ENCODE measurements at places on chromosomes 6 and 20. TPM values are rescaled to one million over a fixed set of nuclear protein-coding genes. Genes with fewer than 3 reads are reported as not detected.

EBF4 gene
- 13.0 TPM for total RNA-seq

PRR18 gene
- total RNA-seq = not detected

LRFN2 gene
- total RNA-seq = 0.33 TPM

C20orf202 gene
- total RNA-seq = not detected

RNASET2 gene
- 66.3 TPM for total RNA-seq

RAB23 gene
- 2.1 TPM for total RNA-seq

CRISP2 gene
- not detected for total RNA-seq

GRCh38 chr20:58544891-58545290, 29.7 kb upstream of the APCDD1L start:
- no peak for DNase-seq

- DNase-seq = no peak
Observed at GRCh38 chr20:24965065-24965919, 16.2 kb downstream of the CST7 start.

DNA sequence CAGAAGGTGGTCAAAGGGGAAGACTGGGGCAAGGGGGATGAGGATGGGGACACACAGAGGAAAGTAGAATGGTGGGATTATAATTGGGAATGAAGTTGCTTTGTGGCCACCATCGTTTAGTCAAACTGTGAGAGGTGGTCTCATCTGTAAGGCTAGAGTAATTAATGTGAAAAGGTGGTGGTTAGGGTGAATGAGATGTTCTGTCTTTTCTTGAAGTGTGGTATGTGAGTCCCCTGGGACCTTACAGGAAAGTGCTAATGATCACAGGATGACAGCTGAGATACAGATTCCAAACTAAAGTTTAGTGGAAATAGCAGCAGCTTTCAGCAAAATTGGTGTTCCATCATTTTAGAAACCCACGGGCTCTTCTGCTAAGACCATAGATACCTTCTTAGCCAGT, 10.7 kb downstream of the ZFAND3 start:
- DNase-seq = no peak

DNA sequence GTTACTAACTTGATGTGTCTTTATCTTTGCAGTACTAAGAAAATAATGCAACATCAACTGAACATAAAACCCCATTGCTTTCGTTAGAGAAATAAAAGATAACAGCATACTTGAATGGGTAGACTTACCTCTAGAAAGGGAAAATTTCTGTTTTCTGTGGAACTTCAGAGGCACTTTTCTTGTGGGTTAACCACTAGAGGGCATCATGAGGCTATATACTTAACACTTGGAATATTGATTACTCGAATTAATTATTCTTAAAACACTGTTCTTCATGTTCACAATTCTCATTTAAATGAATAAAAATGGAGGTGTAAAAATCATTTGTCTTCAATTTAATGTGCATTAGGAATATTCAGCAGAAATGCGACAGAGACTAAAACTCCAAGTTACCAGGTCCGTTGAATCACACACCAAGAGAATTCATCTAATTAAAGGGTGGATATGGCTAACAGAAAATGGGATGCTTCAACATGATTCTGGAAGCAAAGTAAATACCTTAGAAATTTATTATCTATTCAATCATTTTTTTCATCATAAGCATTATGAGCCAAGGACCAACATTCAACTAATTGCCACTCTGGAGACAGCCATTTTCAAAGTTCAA, 330.8 kb upstream of the PREP start:
- no peak for DNase-seq

DNA sequence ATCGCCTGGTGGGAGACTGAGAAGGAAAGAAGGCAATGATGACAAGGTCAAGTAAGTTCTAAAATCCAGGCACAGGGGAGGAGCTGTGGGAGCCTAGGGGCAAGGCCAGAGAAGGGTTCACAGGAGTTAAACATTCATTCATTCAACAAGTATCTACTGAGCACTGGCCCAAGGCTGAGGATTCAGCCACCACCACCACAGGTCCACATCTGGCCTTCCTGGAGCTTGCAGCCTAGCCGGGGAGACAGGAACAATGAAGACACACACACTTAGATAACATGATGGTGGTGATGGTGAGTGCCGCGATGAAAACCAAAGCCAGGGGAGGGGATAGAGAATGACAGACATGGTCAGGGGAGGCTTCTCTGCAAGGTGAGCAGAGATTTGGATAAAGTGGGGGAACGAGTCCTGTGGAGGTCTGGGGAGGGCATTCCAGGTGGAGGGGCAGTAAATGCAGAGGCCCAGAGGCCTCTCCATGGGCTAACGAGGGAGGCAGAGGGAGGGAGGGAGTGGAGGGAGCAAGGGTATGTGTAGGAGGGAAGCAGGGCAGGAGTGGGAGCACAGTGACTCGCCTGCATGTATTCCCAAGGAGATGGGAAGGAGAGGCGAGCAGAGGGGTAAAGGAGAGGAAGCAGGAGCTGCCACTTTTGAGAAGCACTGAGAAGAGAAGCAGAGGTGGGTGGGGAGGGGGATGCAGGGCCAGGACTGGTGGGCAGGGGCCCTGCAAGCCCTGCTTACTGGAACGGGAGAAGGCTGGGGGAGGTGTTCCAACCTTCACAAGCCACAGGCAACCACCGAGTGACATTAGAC, 10.5 kb upstream of the RSPO4 start:
- DNase-seq = no peak

DNA sequence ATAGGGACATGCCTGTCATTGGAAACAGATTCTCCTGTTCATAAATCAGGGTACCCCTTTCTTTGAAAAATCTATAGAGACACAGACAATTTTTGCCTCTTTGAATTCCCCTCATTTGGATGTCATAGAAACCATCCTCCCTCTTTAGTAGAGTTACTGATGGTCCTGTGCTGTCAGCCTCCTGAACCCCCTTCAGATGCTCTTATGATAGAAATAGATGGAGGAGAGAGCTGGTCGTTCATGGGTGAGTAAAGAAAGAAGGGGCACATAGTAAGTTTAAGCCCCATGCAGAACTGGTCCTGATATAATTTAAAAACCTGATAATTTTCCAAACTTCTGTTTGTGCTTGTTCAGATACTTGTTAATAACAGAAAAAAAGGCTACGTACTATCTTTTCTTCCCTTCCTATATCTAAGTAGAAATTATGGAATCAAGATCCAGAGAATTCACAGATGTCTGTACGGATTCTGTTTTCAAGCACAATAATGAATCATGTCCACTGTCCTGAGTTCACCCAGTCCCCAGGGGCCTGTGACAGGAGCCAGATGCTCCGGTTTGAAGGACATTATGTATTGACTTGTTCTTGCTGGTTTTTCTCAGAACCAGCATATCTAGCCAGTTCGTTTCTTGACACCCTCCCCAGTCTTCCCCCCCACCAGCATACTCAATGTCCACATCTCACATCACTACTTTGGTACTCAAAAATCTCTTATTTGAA, 78.1 kb downstream of the NCOA7 start:
- DNase-seq = peak; percentile 64

DNA sequence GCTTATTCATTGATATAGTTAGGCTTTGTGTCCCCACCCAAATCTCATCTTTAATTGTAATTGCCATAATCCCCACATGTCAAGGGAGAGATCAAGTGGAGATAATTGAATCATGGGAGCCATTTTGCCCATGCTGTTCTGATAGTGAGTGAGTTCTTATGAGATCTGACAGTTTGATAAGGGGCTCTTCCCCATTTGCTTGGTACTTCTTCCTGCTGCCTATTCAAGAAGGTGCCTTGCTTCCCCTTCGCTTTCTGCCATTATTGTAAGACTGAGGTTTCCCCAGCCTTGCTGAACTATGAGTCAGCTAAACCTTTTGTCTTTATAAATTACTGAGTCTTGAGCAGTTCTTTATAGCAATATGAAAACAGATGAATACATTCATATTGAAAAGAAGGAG, 45.6 kb downstream of the CENPW start:
- DNase-seq = no peak

GRCh38 chr6:56620229-56620868, 22.3 kb downstream of the DST start:
- no peak for DNase-seq

- DNase-seq = no peak
Observed at GRCh38 chr20:61112515-61112914, 139.5 kb upstream of the CDH4 start.

GRCh38 chr20:57919049-57919448, 209.2 kb upstream of the PMEPA1 start:
- DNase-seq = no peak

- DNase-seq = no peak
Observed at GRCh38 chr20:14758356-14758755, 420.9 kb upstream of the FLRT3 start.

DNA sequence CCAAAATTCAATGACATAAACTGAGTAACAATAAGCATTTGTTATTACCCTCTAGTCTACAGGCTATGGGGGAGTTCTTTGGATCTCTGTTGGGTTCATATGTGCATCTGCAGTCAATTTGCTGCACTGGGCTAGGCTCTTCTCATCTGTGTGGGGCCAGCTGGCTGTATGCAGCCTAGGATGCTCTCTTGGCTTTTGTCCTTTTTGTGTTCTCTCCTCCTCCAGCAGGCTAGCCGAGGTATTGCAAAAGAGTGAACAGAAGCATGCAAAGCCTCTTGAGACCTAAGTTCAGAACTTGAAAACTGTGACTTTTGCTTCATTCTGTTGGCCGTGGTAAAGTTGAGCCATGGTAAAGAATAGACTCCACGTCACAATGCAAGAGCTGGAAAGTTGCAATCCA, 62.8 kb upstream of the FOXO3 start:
- peak; percentile 29 for DNase-seq

DNA sequence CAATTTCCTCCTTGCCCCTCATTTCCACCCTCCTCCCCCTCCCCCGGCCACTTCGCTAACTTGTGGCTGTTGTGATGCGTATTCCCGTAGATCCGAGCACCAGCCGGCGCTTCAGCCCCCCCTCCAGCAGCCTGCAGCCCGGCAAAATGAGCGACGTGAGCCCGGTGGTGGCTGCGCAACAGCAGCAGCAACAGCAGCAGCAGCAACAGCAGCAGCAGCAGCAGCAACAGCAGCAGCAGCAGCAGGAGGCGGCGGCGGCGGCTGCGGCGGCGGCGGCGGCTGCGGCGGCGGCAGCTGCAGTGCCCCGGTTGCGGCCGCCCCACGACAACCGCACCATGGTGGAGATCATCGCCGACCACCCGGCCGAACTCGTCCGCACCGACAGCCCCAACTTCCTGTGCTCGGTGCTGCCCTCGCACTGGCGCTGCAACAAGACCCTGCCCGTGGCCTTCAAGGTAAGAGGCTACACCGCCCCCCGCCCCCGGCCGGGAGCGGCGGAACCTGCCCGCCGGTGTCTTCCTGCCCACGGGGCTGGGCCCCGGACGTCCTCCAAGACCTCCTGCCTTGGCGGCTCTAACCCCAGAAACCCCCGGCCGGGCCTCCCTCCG, 44.9 kb upstream of the SUPT3H start:
- peak; percentile 31 for DNase-seq

DNA sequence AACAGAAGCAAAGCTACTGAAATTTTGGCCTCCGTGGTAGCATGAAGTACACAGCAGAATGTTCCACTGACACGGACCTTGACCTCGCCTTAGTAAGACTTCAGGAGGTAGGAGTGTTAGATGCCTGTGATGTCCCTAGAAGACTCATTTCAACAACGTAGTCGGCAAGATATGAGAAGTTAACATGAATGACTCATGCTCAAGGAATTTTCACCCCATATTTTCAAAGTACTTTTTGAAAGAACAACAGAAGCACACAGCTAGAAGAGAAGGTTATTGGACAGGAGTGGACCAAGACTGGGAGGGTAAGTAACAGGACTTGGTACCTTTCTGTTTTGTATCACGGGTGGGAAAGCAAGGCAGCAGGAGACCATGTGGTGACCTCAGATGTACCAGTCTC, 78.0 kb downstream of the DZANK1 start:
- no peak for DNase-seq

DNA sequence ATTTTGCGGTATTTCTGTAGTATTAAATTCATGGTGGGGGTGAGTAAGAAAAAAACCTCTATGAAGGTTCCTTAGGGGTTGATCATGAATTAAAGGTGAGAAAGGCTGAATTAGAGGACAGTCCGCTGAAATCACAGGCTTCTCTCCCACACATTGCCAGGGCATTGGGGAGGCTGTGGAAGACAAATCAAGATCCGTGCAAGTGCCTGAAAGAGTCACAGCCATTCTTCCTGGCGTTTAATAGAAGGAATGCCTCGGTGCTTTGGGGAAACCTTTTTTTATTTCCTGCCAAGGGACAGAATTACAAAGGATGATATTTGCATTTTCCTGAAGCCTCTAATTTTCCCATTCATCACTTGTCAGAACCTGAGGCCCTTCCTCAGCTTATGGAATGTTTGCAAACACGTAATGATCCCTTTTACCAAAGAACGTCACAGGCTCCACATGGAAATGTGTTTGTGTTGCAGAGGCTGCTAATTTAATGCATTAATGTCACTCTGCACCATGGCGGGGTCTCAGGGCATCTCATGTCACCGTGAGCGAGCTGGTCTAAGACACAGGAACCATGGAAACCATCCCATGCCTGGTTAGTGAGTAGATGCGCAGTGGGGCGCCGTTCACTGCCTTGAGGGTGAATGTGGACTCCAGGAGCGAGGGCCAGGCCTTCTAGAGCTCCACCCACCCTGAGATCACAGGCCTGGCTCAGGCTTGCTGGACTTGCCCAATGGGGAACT, 185.9 kb upstream of the SULF2 start:
- no peak for DNase-seq

DNA sequence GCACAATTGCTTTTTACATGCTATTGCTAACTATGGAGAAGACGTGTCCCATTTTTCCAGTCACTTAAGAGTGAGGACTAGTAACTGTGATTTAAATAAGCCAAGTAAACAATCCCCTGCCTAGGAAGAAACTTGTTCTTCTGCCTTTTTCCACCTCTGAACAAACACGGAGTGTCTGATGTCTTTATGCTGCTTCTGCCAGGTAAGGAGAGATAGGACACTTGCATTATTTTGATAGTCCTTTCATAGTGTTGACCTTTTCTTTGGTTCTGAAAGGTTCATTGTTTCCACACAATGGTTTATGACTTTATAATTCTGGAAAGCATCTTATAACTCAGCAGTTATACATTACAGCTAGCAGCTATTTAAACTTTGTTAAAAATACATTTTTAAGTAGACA, 8.4 kb downstream of the LRP11 start:
- no peak for DNase-seq

- peak; percentile 13 for DNase-seq
Observed at GRCh38 chr6:19812512-19813119, 24.6 kb upstream of the ID4 start.

- DNase-seq = no peak
Observed at GRCh38 chr6:31736768-31737314, 511 bp upstream of the CLIC1 start.

DNA sequence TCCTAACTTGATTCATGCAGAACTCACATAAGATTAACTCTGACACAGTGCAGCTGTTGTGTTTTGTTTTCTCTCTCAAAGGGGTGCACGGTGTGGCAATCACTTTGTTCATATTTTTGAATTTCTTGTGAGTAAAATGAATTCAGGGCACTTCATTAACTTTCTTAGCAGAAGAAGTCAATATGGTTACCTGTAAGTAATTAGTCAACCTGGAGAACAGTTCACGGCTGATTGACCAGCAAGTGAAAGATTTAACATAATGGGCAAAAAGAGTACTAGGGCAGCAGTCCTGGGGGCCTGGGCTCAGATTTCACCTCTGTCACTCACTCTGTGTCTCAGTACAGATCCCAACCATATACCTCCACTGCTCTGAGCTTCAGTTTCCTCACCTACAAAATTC, 102.4 kb upstream of the SPTLC3 start:
- DNase-seq = no peak

Measured in body of pancreas (tissue), 4 donors.